GM04503 (cell line): ENCODE measurements at places on chromosomes 12 and 14.

- no peak for DNase-seq
These were observed 170.9 kb downstream of the SLC6A15 start for GRCh38 chr12:84741692-84742091.

- DNase-seq: no peak
These were observed 717.3 kb downstream of the TRHDE start for GRCh38 chr12:72989458-72989947.

- DNase-seq: no peak
These were observed 450 bp downstream of the SINHCAF start for GRCh38 chr12:31325524-31325875.

DNA sequence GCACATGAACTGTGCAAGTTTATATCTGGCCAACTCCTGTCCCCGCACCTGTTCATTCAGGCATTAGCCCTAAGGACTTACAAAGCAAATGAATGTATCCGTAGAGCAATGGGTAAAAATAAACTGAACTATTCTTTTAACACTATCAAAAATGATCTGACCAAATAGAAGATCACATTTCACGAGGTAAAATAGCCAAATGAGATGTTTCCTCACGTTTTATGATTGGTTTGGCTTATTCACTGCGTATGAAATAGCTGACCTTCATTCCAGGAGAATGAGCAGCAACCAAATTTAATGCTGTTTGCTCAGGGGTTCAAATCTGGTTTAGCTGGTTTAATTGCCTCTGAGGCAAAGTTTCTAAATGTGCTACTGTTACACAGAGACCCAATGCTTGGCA, 216.0 kb upstream of the EEA1 start:
- no peak for DNase-seq

- no peak for DNase-seq
These were observed 76.6 kb upstream of the CEP83 start for GRCh38 chr12:94536040-94536965.

DNA sequence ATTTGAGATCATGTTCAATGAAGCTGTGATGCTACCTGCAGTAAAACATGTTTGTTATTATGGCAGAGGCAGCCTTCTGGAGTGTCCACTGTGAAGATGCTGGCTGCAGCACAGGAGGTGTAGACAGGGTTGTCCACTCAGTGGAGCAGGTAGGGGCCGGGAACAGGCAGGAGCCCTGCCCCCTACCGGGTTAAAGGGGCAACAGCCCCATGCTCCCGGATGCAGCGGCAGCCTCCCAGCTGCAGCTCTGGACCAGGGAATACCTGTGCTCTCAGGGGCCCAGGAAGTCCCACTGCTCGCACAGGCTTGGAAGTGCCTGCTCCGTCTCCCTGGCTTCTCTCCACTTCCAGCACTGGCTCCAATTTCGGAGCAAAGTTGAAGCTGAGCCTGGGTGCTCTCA, 401.6 kb downstream of the FOXG1 start:
- no peak for DNase-seq

GRCh38 chr12:119602734-119603094, 9.1 kb downstream of the TMEM233 start:
- DNase-seq: no peak

DNA sequence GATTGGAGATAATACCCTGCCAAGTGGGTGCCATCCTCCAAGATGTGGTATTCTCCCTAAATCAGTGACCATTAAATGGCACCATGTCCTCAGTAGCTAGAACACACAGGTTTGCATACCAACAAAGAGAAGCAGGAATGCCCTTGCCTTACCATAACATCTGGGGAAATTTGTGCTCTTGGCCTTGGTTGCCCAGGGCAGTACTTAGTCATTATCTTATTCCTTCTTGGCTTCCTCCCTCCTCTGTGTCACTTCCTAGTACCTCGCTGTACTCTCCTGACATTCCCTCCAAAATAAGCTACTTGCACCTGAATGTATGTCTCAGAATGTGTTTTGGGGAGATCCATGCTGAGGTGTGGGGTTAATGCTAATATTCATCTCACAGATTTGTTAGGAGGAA, 43.4 kb downstream of the GPR65 start:
- no peak for DNase-seq

DNA sequence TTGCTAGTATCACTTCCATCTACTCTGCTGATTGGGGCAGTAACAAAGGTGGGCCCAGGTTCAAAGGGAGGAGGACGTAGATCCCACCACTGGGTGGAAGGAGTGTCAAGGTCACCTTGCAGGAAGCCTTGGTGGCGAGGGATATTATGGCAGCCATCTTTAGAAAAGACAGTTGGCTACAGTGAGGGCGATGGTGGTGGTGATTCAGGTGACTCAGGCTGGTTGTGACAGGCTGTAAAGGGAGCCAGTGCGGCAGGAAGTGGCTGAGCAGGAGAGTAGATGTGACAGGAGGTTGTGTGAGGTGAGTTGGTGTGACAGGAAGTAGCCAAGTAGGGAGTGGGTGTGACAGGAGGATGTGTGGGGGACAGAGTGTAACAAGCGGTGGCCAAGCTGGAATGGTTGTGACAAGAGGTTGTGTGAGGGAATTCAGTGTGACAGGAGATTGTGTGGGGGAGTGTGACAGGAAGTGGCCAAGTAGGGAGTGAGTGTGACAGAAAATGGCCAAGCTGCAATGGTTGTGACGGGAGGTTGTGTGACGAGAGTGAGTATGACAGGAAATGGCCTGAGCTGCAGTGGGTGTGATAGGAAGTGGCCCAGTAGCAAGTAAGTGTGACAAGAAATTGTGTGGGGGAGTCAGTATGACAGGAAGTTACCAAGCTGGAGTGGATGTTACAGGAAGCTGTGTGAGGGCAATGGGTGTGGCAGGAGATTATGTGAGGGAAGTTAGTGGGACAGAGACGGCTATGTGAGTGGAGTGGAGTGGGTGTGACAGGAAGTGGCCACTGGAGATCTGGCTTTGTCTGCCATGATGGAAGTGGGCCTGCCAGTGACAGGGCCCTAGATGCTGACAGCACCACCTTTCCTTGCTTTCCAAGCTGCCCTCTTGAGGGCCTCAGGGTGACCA, 136.5 kb upstream of the MYL2 start:
- no peak for DNase-seq

- DNase-seq: no peak
These were observed 8.9 kb downstream of the ASCL1 start for GRCh38 chr12:102966200-102966863.

- DNase-seq: no peak
These were observed 180.0 kb upstream of the RGS6 start for GRCh38 chr14:71752111-71752738.

DNA sequence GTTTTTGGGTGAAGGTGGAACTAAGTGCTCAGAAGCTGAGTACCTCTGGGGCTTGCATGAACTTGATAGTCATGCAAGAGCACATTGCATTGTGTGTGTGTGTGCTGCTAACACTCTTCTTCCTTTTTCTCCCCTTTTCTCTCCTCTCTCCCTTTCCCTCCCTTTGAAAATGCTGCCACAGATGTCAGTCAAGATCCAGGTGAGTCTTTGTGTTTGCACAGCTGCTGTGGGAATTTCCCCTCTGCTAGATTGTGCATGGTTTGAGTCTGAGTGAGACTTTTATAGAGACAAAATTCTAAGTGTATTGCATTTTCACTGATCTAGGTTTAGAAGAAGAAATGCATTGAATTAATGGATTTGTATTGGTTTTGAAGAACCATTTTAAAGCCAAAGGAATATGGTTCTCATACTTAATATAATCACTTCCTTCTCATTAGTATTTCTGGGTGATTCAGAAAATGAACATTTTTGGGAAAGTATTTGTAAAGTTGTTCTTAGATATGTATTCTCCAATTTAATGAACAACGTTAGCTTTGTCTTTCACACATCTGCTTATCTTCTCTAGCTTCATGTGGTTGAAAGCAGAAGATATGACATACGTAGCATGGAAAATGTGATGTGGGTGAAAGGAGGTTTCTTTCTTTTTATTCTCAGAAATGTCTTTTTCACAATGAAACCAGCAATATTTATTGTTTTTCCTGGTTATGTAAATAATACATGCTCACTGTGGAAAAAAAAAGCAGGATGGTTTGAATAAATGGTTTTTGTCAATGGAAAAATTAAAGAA, 108.5 kb downstream of the NRXN3 start:
- DNase-seq: no peak

- DNase-seq: no peak
These were observed 23.7 kb upstream of the SLC2A3 start for GRCh38 chr12:7959701-7960121.

- DNase-seq: no peak
These were observed 3.1 kb downstream of the FKBP4 start for GRCh38 chr12:2797721-2798418.

- peak; percentile 2 for DNase-seq
These were observed 39.1 kb upstream of the DDHD1 start for GRCh38 chr14:53192052-53192760.

DNA sequence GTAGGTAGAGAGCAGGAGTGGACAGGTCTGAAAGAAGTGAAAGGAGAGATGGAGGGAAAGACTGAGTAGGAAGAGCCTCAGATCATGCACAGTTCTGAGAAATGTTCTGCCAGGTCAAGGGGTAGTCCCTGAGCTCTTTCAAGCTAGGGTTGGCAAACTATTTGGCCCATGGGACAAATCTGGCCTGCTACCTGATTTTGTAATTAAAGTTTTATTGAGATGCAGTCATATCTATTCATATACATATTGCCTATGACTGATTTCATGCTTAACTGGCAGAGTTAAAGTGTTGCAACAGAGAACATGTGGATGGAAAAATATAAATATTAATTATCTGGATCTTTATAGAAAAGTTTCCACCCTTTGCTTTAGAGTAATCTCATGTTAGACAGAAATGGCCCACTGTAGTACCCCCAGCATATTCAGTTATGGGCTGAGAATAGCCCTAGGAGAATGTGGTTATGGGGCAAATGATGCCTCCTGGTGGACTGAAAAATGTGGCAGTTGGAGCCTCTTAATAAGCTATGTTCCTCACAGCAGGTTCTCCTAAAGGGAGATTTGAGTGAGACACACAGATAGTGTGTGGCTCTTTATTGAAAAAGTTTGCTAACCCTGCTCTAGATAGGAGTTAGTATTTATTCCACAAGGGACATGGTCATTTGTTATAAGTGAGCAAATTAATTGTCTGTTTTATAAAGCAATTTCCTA, 476.9 kb downstream of the LRIG3 start:
- DNase-seq: no peak

- no peak for DNase-seq
These were observed 467.1 kb upstream of the MGAT4C start for GRCh38 chr12:86723326-86723725.

GRCh38 chr12:119936705-119937311, 52.2 kb upstream of the BICDL1 start:
- no peak for DNase-seq

GRCh38 chr12:123288751-123289346, 17.2 kb upstream of the CDK2AP1 start:
- DNase-seq: no peak

DNA sequence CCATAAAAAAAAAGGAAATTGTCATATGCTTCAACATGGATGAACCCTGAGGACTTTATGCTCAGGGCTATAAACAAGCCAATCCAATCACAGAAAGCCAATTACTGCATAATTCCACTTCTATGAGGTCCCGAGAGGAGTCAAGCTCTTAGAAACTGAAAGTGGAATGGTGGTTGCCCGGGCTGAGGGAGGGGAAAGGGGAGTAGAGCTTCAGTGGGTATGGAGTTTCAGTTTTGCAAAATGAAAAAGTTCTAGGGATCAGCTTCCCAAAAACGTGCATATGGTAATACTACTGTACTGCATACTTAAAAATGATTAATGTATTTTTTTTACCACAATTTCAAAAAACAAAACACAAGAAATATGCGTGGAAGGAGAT, 52.0 kb downstream of the RNF34 start:
- peak; percentile 28 for DNase-seq

GRCh38 chr12:126404293-126404881, 1339.2 kb downstream of the AACS start:
- no peak for DNase-seq

GRCh38 chr12:131613678-131614077, 97.2 kb upstream of the SFSWAP start:
- no peak for DNase-seq

DNA sequence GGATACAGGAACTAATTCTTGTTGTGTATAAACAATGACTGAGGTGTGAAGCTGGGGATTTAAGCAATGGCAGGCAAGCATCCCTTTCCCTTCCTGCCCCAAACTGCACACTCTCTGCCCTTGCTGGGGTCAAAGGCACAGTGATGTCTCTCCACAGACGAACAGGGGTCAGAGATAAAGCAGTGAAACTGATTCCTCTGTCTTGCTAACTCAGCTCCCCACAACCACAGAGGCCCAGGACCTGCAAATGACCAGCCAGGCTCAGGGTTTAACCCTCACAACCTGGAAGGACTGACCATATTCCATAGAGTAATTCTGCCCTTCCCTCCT, 67.2 kb downstream of the CCDC88C start:
- DNase-seq: no peak

GRCh38 chr12:93684716-93685115, 7.5 kb downstream of the CRADD start:
- DNase-seq: no peak

DNA sequence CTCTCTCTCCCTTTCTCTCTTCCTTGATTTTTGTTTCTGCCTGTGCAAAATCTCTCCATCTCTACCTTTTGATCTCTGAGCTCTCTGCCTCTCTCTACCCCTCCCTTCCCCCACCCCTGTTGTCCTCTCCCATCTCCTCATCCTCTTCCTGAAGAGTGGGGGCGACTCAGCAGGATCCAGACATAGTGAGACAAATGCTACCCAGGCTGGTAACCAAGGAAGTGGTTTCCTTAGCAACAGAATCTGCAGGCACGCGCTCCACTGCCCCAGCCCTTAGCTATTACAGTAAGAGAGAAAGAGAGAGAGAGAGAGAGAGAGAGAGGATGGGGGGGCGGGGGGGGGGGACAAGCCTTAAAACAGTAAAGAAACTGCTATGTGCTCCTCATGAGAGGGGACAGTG, 85.6 kb downstream of the CMKLR1 start:
- DNase-seq: no peak

DNA sequence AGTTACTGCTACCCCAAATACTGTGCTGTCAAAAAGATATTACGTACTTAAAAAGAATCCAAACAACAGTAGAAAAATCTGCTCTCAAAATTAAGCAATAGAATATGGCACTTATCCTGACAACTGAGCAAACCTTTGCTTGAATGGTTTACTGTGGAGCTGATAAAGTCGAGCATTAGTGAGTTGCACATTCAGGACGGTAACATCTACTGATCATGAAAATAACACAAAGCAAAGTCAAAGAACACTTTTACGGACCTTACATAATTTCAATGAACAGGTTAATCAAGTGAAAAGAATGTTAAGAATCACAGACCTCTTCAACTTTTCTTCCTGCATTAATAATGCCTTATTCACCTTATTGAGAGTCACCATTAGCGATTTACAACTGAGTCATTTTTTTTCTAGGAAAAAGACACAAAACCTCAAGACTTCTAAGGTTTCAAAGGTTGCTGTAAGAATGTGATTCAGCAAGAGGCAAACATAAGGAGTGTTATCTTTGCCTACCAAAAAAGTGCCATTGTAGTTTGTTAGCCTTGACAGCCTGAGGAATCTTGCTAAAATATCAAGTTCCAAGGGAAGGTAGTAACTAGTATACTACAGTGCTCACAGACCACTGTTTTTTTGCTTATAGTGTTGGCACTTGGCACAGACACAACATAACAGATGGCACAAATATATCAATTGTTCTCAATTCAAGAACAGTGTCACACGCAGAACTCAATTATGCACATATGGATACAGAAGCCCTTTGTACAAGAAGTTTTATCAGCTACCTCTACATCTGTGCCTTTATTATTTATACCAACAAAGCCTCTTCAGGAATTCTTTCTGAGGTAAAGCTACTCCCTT, 334.2 kb upstream of the RPL10L start:
- no peak for DNase-seq

GRCh38 chr12:15684896-15685658, 104.1 kb downstream of the EPS8 start:
- no peak for DNase-seq

- DNase-seq: no peak
These were observed 117.6 kb upstream of the TMCC3 start for GRCh38 chr12:94767956-94768355.
